ENCODE measurements at places on chromosomes 11 and 22.

- no peaks in the 10 kb centered on the region for H3K36me3 ChIP-seq
- H3K27me3 ChIP-seq = no peaks in the 10 kb centered on the region
- no peak overlapping the region for H3K4me3 ChIP-seq
- H3K27ac ChIP-seq = no peak overlapping the region
- DNase-seq = no peak
- no peaks in the 10 kb centered on the region for H3K4me1 ChIP-seq
These were observed 60.9 kb downstream of the GRIA4 start for GRCh38 chr11:105670811-105671210.

DNA sequence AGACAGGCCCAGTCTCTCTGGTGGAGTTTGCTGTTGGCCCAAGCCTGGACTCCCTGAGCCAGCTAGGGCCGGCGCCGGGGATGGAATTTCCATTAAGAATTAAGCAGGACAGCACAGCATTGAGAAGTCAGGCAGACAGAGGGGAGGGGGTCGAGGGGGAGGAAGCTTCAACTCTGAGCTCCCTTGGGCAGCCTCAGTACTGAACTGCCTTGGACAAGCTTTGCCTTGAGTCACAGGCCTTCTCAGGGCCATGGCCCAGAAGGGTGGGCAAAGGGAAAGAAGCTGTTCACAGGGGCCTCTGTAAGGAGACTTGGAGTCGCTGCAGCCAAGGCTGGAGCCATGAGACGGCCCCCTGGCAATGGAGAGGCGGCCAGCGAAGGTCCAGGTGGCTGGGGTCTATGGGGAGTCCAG is 2.6 kb upstream of the INSC start:
- no peak overlapping the region for H3K4me3 ChIP-seq
- H3K27ac ChIP-seq = no peak overlapping the region
- H3K4me1 ChIP-seq = peaks cover 53% of the 10 kb centered on the region
- peaks cover 2% of the 10 kb centered on the region for H3K36me3 ChIP-seq
- H3K27me3 ChIP-seq = peaks cover 10% of the 10 kb centered on the region

- H3K4me1 ChIP-seq = peaks cover 5% of the 10 kb centered on the region
- no peak overlapping the region for H3K4me3 ChIP-seq
- no peak for DNase-seq
- H3K27me3 ChIP-seq = peaks cover 6% of the 10 kb centered on the region
These were observed 193.2 kb upstream of the PLET1 start for GRCh38 chr11:112453601-112454577.

- DNase-seq = no peak
- no peaks in the 10 kb centered on the region for H3K36me3 ChIP-seq
- no peak overlapping the region for H3K27ac ChIP-seq
- no peak overlapping the region for H3K4me3 ChIP-seq
- no peaks in the 10 kb centered on the region for H3K4me1 ChIP-seq
These were observed 442.2 kb upstream of the B3GAT1 start for GRCh38 chr11:134853992-134854991.

GRCh38 chr11:1701091-1701807 is 4.3 kb downstream of the KRTAP5-6 start:
- no peak overlapping the region for H3K4me3 ChIP-seq
- DNase-seq = no peak
- H3K36me3 ChIP-seq = no peaks in the 10 kb centered on the region
- peaks cover 22% of the 10 kb centered on the region for H3K4me1 ChIP-seq
- H3K27ac ChIP-seq = no peak overlapping the region

- peaks cover 10% of the 10 kb centered on the region for H3K4me1 ChIP-seq
- H3K36me3 ChIP-seq = peaks cover 7% of the 10 kb centered on the region
- peaks cover 4% of the 10 kb centered on the region for H3K27me3 ChIP-seq
These were observed at the start of gene CD81 for GRCh38 chr11:2376751-2377451. TSS of gene CD81 (plus strand) at chr11:2377310. CDS start at chr11:2377550, 240 bp downstream.

GRCh38 chr11:112506852-112507251 is 246.2 kb upstream of the PLET1 start:
- peaks cover 7% of the 10 kb centered on the region for H3K27me3 ChIP-seq
- no peak for DNase-seq
- no peaks in the 10 kb centered on the region for H3K4me1 ChIP-seq
- no peaks in the 10 kb centered on the region for H3K36me3 ChIP-seq
- no peak overlapping the region for H3K4me3 ChIP-seq

GRCh38 chr11:114614127-114614720 is 18.6 kb upstream of the NXPE4 start:
- no peaks in the 10 kb centered on the region for H3K27me3 ChIP-seq
- H3K36me3 ChIP-seq = no peaks in the 10 kb centered on the region
- H3K4me1 ChIP-seq = no peaks in the 10 kb centered on the region
- no peak for DNase-seq

GRCh38 chr11:134157451-134157850 is 66.3 kb downstream of the NCAPD3 start:
- DNase-seq = no peak
- no peak overlapping the region for H3K4me3 ChIP-seq
- peaks cover 52% of the 10 kb centered on the region for H3K36me3 ChIP-seq
- no peaks in the 10 kb centered on the region for H3K4me1 ChIP-seq

GRCh38 chr11:32297611-32298011 is 137.7 kb downstream of the WT1 start:
- no peak overlapping the region for H3K27ac ChIP-seq
- no peak for DNase-seq
- H3K36me3 ChIP-seq = no peaks in the 10 kb centered on the region
- no peaks in the 10 kb centered on the region for H3K27me3 ChIP-seq
- no peak overlapping the region for H3K4me3 ChIP-seq
- no peaks in the 10 kb centered on the region for H3K4me1 ChIP-seq
